ENCODE measurements at places on chromosomes 16 and 17. TPM values are rescaled to one million over a fixed set of nuclear protein-coding genes. Genes with fewer than 3 reads are reported as not detected.

HAS3 gene
- total RNA-seq, result 1.1 TPM

ZKSCAN2 gene
- total RNA-seq, result 17.3 TPM

CA7 gene
- total RNA-seq, result not detected

CDH13 gene
- 0.07 TPM for total RNA-seq

WBP2 gene
- total RNA-seq, result 47.9 TPM

DNA sequence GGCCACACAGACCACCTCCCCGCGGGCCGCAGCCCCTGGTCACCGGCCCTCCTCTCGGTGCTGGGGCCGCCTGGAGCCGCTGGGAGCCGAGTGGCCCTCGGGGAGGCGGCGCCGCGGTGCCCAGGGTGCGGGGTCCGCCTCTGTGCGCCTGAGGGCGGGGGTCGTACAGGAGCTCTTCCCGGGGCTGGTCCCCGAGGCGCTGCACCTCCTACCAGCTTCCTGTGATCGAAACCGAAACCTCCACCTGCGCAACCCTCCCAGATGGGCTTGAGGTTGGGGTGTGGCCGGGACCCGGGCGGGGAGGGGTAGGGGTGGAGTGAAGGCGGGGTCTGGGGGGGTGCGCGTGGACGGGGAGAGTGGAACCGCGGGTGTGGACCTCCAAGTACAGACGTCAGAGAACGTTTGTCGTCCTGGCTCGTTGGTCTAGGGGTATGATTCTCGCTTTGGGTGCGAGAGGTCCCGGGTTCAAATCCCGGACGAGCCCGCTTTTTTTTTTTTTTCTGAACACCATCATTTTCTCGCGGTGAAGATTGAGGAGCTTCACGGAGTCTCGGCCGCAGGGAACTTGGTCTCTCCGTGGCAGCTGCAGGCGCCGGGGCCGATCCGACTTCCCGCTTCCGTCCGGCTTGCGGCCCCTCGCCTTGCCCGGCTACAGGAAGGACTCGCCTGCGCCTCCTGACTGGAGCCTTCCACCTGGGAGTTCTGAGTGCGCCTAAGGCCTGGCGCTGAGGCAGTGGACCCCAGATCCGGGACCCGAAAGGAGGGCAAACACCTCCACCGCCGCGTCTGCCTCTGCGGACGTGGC is 23.9 kb downstream of the ZNF213 start:
- peak; percentile 58 for DNase-seq
- H3K27me3 ChIP-seq, result peaks cover 50% of the 10 kb centered on the region
- peaks cover 5% of the 10 kb centered on the region for H3K4me1 ChIP-seq

DNA sequence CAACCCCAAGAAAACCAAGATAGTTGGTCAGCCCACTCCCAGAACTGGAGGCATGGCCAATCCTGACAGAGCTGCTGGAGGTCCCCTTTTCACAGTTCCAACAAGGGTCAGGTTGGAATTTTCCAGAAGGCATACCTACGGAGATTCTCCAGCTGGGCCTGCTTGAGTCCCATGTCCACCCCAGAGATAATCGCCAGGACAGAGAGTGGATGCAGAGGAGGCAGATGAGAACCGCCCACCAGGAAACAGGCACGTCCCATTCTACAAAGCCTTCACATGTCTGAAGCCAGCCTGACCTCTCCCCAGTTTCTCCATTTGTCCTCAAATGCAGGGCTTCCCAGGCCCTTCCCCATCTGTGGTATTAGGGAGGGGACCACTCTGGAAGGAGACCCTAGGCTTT is 47.4 kb upstream of the SMURF2 start:
- H3K36me3 ChIP-seq, result no peaks in the 10 kb centered on the region
- DNase-seq, result no peak
- H3K27me3 ChIP-seq, result peaks cover 4% of the 10 kb centered on the region
- H3K27ac ChIP-seq, result no peak overlapping the region

DNA sequence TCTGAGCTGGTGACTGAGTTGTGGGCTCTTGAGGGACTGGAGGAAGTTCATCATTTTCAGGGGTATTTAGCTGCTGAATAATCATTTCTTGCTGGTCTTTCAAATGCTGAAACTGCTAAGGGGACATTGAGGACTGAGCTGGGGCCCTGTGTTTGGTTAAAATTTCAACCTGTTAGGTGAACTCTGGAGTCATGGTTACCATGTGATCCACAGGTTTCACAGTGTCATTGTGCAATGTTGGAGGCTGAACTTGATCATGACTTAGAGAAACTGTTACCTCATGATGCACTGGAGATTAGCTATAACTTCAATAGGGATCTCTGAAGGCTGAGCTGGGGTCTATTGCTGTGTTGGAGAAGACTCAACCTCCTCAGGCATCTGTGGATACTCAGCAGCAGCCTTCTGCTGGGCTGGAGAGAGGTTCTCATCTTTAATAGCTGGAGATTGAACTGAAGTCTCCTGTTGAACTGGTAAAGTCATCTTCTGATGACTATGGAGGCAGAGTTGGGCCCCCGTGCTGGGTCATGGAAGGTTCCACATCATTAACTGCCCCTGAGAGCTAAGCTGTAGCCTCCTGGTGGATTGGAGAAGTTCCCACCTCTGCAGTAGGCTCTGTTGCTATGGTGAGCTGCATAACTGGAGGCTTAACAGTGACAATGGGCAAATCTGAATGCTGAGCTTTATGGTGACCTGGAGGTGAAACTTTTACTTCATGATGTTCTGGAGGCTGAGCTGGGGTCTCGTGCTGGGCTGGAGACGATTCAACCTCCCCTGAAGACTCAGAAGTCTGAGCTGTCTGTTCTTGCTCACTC is 15.2 kb downstream of the RDM1 start:
- H3K4me3 ChIP-seq, result no peak overlapping the region
- no peak overlapping the region for H3K27ac ChIP-seq
- no peak for DNase-seq
- H3K27me3 ChIP-seq, result no peaks in the 10 kb centered on the region
- H3K4me1 ChIP-seq, result no peaks in the 10 kb centered on the region

- H3K27ac ChIP-seq, result peak overlapping the region; percentile 38
- H3K27me3 ChIP-seq, result no peaks in the 10 kb centered on the region
These were observed 10.7 kb downstream of the WIPI1 start for GRCh38 chr17:68446626-68447041.

DNA sequence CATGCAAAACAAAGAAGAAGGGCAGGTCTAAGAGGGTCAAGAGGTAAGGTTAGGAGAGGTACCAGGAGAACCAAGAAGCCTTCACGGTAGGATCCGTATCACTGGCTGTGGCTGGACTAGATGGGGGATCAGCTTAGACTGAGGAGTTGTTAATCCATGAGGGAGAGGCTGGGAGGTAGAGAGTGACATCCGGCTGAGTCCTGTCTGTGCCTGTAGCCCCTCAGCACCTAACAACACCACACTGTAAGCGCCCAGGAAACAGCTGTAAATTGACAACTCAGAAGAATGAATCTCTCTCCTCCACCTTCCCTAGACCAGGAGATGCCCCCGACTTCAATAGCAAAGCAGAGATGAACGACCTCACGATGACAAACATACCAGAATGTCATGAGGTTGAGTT is 199.4 kb upstream of the RPL38 start:
- H3K27ac ChIP-seq, result peak overlapping the region; percentile 68
- no peaks in the 10 kb centered on the region for H3K4me1 ChIP-seq
- no peak overlapping the region for H3K4me3 ChIP-seq
- H3K36me3 ChIP-seq, result no peaks in the 10 kb centered on the region
- peaks cover 30% of the 10 kb centered on the region for H3K27me3 ChIP-seq
- no peak for DNase-seq

GRCh38 chr17:16258901-16259300 is 41.9 kb downstream of the PIGL start:
- no peaks in the 10 kb centered on the region for H3K27me3 ChIP-seq
- no peak for DNase-seq
- no peak overlapping the region for H3K27ac ChIP-seq
- H3K36me3 ChIP-seq, result peaks cover 3% of the 10 kb centered on the region
- peaks cover 2% of the 10 kb centered on the region for H3K4me1 ChIP-seq
- no peak overlapping the region for H3K4me3 ChIP-seq

DNA sequence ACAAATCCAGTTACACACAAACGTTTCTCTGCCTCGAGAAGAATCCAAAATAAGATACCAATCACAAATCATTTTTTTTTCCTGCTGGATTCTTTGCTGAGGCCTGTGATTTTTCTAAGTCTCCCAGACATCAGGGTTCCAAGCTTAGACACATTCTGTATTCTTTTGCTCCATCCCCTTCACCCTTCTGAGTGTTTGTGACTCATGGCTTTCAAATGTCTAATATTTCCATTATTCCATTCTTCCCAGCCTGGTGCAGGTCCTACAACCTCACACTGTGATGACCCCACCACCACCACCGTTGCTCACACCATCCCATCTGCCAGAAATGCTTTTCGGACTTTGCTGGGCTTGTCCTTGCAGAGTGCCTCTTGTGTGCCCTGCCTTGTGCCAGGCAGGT is 480.1 kb downstream of the SOX9 start:
- no peak for DNase-seq
- no peaks in the 10 kb centered on the region for H3K27me3 ChIP-seq
- H3K36me3 ChIP-seq, result no peaks in the 10 kb centered on the region
- no peak overlapping the region for H3K4me3 ChIP-seq
- H3K4me1 ChIP-seq, result peaks cover 36% of the 10 kb centered on the region

DNA sequence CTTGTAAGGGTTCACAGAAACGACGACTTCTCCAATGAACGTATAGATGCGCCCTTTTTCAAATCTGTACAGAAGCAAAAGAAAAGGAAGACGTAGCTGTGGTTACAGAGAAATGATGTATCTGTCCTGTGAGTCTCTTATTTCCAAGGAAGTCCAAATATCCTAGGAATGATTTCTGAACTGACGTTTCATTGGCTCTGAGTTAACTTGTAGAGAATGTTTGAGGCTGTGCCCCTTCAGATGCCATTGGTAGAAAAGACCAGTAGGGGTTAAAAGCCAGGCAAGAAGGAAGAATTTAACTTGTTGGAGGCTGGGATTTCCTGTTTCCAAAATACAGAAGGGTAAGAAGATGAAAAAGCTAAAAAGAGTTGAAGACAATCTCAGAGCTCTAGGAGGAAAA is 96.2 kb downstream of the MYO1D start:
- H3K4me3 ChIP-seq, result no peak overlapping the region

DNA sequence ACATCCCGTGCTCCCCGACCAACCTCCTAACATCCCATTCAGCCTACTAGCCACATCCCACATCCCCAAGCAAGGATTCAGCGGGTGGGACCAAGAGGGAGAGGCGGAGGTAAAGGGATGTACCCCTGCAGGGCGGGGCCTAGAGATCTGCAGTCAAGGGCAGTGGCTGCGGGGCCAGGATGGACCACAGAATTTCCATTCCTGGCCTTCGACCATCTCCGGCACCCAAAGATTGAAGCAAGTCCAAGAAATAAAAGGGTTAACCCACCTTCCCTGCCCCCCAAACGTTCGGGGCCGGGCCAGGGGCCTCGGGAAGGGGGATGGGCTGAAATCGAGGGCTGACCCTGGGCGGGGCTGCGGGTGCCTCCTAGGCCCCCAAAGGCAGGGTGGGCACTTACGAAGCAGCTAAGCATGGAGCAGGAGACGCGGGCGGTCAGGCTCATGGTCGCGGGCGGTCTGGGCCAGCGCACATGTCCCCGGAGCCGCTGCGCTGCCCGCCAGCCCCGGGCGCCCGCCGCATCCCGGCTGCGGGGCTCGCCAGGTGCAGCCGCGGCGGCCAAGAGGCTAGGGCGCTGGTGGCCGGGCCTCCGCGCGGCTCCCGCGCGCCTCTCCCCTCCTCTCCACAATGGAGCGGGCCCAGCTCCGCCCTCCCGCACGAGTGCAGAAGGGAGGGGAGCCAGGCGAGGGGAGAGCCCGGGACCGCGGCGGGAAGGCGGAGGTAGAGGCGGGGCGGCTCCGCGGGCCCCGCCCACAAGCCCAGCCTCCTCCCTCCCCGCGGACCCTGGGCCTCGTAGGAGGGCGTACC is at the start of gene MTMR4:
MTMR4 (minus strand) TSS at position 674 of the 805 bp plus-strand sequence; CDS start at position 443, 231 bp downstream.
- H3K4me3 ChIP-seq, result peak within 1 kb of the TSS; percentile 87
- peak; percentile 77 for DNase-seq
- peak within 1 kb of the TSS; percentile 92 for H3K27ac ChIP-seq
- H3K4me1 ChIP-seq, result peaks cover 30% of the 10 kb centered on the region

- no peaks in the 10 kb centered on the region for H3K4me1 ChIP-seq
- H3K4me3 ChIP-seq, result no peak overlapping the region
- no peaks in the 10 kb centered on the region for H3K36me3 ChIP-seq
- peaks cover 21% of the 10 kb centered on the region for H3K27me3 ChIP-seq
- no peak overlapping the region for H3K27ac ChIP-seq
These were observed 134.1 kb downstream of the SOX9 start for GRCh38 chr17:72254808-72255449.

GRCh38 chr17:40170325-40170724 is 6.9 kb upstream of the RAPGEFL1 start:
- peaks cover 35% of the 10 kb centered on the region for H3K36me3 ChIP-seq
- H3K4me3 ChIP-seq, result no peak overlapping the region
- H3K27ac ChIP-seq, result no peak overlapping the region
- DNase-seq, result no peak
- no peaks in the 10 kb centered on the region for H3K27me3 ChIP-seq

- no peak overlapping the region for H3K27ac ChIP-seq
- peaks cover 16% of the 10 kb centered on the region for H3K27me3 ChIP-seq
- H3K4me1 ChIP-seq, result no peaks in the 10 kb centered on the region
- no peaks in the 10 kb centered on the region for H3K36me3 ChIP-seq
These were observed 608.6 kb upstream of the EEF2KMT start for GRCh38 chr16:5706211-5706610.

GRCh38 chr16:89192956-89193575 is 7.3 kb downstream of the SLC22A31 start:
- no peak overlapping the region for H3K27ac ChIP-seq
- H3K4me3 ChIP-seq, result no peak overlapping the region
- no peaks in the 10 kb centered on the region for H3K36me3 ChIP-seq
- no peaks in the 10 kb centered on the region for H3K4me1 ChIP-seq
- DNase-seq, result peak; percentile 10
- peaks cover 29% of the 10 kb centered on the region for H3K27me3 ChIP-seq

- DNase-seq, result no peak
- H3K27me3 ChIP-seq, result no peaks in the 10 kb centered on the region
- H3K4me1 ChIP-seq, result no peaks in the 10 kb centered on the region
- H3K27ac ChIP-seq, result no peak overlapping the region
- no peak overlapping the region for H3K4me3 ChIP-seq
These were observed 9.8 kb downstream of the SLC38A10 start for GRCh38 chr17:81285179-81285878.

- no peaks in the 10 kb centered on the region for H3K27me3 ChIP-seq
- H3K4me1 ChIP-seq, result peaks cover 2% of the 10 kb centered on the region
- no peak overlapping the region for H3K27ac ChIP-seq
- no peak overlapping the region for H3K4me3 ChIP-seq
These were observed 143.3 kb downstream of the CLEC16A start for GRCh38 chr16:11087691-11088073.

All from progenitor cell of endocrine pancreas (in vitro differentiated cells).